ENCODE measurements at places on chromosomes 7 and 10. TPM values are rescaled to one million over a fixed set of nuclear protein-coding genes. Genes with fewer than 3 reads are reported as not detected.

UTF1 gene
- polyA plus RNA-seq: not detected

LHPP gene
- 23.9 TPM for polyA plus RNA-seq

TMEM213 gene
- polyA plus RNA-seq: 0.60 TPM

STX1A gene
- polyA plus RNA-seq: 7.2 TPM

ABCA13 gene
- polyA plus RNA-seq: 0.68 TPM

HHEX gene
- 10.9 TPM for polyA plus RNA-seq

PGAM2 gene
- 1.6 TPM for polyA plus RNA-seq

OR13A1 gene
- polyA plus RNA-seq: 0.08 TPM

DPYSL4 gene
- polyA plus RNA-seq: 18.7 TPM

GJD4 gene
- polyA plus RNA-seq: not detected

TRIL gene
- 53.3 TPM for polyA plus RNA-seq

NPTX2 gene
- 4.1 TPM for polyA plus RNA-seq

IRF5 gene
- polyA plus RNA-seq: 2.8 TPM

SPDYE11 gene
- polyA plus RNA-seq: 1.3 TPM

FLNC gene
- 21.0 TPM for polyA plus RNA-seq

FAM53B gene
- 27.9 TPM for polyA plus RNA-seq

CYP26C1 gene
- not detected for polyA plus RNA-seq

MYPN gene
- 0.06 TPM for polyA plus RNA-seq

TMEM270 gene
- not detected for polyA plus RNA-seq

CALML3 gene
- polyA plus RNA-seq: 0.11 TPM

TFPI2 gene
- polyA plus RNA-seq: 18.0 TPM

KCND2 gene
- 12.5 TPM for polyA plus RNA-seq

TMEM178B gene
- 0.66 TPM for polyA plus RNA-seq

HABP2 gene
- 0.41 TPM for polyA plus RNA-seq

C10orf143 gene
- 4.7 TPM for polyA plus RNA-seq

CTTNBP2 gene
- polyA plus RNA-seq: 5.0 TPM

HACD1 gene
- 19.3 TPM for polyA plus RNA-seq

KIAA1549 gene
- 14.4 TPM for polyA plus RNA-seq

SPDYE18 gene
- polyA plus RNA-seq: 1.6 TPM

COL26A1 gene
- polyA plus RNA-seq: 32.7 TPM

NOS3 gene
- 15.2 TPM for polyA plus RNA-seq

HGF gene
- polyA plus RNA-seq: 1.3 TPM

WDR37 gene
- polyA plus RNA-seq: 14.3 TPM

PDGFA gene
- 47.4 TPM for polyA plus RNA-seq

Measured in left renal pelvis (tissue), 4 donors.